Tibial artery (tissue), 4 donors: ENCODE measurements at places on chromosomes 7 and 10.

DNA sequence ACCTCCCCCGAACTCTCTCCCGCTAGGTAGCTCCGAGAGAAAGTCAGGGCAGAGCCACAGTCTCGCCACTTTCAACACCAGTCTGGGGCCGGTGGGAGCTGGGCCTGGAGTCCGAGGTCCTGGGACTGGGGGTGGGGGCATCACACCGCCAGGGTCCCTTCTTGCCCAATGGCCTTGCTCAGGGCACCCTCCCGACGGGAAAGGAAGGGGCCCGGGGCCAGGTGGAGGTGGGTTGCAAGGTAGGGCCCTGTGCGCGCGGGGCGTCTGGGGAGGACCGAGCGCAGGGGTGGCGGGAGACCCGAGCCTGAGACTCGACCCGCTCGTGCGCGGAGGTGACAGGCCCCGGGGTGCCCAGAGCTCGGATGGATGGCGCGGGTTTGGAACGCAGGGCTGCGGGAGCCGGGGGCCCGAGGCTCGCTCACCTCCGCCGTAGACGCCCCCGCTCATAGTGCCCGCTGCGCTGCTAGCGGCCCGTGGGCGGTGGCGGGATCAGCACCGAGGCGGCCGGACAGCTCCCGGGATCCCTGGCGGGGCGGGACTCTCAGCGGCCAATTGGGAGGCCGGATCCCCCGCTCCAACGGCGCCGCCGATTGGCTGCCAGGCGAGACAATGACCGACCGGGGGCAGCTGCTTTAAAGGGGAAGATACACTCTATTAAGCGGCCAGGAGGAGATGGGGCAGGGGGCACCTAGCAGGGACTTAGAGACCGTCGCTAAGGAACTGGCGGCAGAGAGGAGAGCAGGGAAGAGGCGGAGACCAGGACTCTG, at the start of gene ACTL6B:
ACTL6B (minus strand) TSS at position 541 of the 767 bp plus-strand sequence; CDS start at position 447, 94 bp downstream.
- no peaks in the 10 kb centered on the region for H3K36me3 ChIP-seq
- H3K27me3 ChIP-seq = no peaks in the 10 kb centered on the region
- peak; percentile 31 for DNase-seq
- H3K4me3 ChIP-seq = no peak within 1 kb of the TSS
- no peak within 1 kb of the TSS for H3K27ac ChIP-seq

DNA sequence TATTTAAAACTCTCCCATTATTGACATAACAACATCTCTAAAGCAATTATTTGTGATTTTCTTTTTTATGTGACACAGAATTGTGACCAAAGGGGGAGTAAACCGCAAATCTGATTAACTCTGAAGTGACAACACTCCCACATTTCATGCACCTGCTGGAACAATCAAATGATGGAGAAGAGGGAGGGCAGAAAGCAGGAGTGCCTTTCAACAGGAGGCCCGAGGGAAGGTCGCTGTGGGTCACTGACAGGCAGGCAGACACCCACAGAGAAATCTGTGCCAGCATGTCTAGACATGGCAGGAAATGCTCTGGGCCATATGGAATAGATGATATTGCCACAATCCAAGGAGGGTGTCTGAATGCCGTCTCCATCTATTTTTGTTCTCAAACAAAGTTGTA, 247.3 kb downstream of the DOCK4 start:
- no peak for DNase-seq
- no peak overlapping the region for H3K4me3 ChIP-seq
- H3K36me3 ChIP-seq = no peaks in the 10 kb centered on the region
- no peaks in the 10 kb centered on the region for H3K27me3 ChIP-seq
- H3K4me1 ChIP-seq = no peaks in the 10 kb centered on the region
- H3K27ac ChIP-seq = no peak overlapping the region

GRCh38 chr7:102890292-102890970, 22.4 kb upstream of the LRRC17 start:
- peak overlapping the region; percentile 0 for H3K27ac ChIP-seq
- H3K27me3 ChIP-seq = no peaks in the 10 kb centered on the region
- no peak for DNase-seq
- H3K4me3 ChIP-seq = no peak overlapping the region

- no peak overlapping the region for H3K27ac ChIP-seq
- H3K36me3 ChIP-seq = no peaks in the 10 kb centered on the region
- no peak overlapping the region for H3K4me3 ChIP-seq
- H3K27me3 ChIP-seq = peaks cover 73% of the 10 kb centered on the region
Observed at GRCh38 chr10:101301111-101301731, 52.7 kb upstream of the BTRC start.

- H3K4me3 ChIP-seq = no peak overlapping the region
- H3K4me1 ChIP-seq = no peaks in the 10 kb centered on the region
- no peak overlapping the region for H3K27ac ChIP-seq
- H3K36me3 ChIP-seq = no peaks in the 10 kb centered on the region
Observed at GRCh38 chr10:78529262-78529661, 495.6 kb downstream of the RPS24 start.

DNA sequence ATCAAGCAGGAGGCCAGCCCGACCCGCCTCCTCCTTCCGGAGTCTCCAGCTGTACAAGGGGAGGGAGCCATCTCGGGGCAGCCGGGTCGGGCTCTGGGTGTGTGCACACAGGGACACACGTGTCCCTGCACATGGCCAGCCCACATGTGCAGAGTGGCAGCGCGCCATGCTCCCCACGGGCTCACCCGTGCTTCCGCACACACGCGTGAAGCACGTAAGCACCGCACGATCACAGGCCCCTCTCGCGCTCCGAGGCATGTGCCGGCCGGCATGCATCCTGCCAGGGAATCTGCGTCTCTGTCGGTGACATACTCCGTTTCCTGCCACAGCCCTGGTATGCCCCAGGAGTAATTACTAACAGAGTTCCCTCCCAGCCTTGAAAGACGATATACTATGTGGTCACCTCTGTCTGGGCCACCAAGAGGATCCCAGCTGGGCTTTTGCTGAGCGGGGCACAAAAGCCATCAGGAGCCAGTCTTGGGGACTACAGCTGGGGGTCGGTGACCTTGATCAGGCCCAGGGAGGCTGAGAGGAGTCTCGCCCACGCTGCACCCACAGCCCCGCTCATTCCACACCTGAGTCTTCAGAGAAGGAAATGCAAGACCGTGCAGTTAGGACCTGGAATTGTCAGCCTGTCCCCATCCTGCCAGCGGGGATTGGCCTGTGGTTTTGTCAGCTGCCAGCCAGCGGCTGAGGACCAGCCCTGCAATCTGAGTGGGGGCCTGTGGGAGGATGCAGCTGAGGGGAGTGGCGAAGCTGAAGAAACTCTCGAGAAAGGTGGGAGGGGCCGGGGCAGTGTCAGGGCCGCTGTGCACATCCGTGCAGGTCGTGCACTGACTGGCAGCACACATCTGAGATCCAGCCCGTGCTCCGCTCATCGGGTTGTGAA, 11.0 kb upstream of the LFNG start:
- peak; percentile 62 for DNase-seq
- H3K27me3 ChIP-seq = peaks cover 2% of the 10 kb centered on the region
- H3K36me3 ChIP-seq = no peaks in the 10 kb centered on the region
- H3K4me1 ChIP-seq = no peaks in the 10 kb centered on the region
- no peak overlapping the region for H3K4me3 ChIP-seq

GRCh38 chr7:15625466-15625865, 61.0 kb downstream of the MEOX2 start:
- H3K27ac ChIP-seq = peak overlapping the region; percentile 10
- no peak overlapping the region for H3K4me3 ChIP-seq
- H3K4me1 ChIP-seq = no peaks in the 10 kb centered on the region
- no peaks in the 10 kb centered on the region for H3K36me3 ChIP-seq

DNA sequence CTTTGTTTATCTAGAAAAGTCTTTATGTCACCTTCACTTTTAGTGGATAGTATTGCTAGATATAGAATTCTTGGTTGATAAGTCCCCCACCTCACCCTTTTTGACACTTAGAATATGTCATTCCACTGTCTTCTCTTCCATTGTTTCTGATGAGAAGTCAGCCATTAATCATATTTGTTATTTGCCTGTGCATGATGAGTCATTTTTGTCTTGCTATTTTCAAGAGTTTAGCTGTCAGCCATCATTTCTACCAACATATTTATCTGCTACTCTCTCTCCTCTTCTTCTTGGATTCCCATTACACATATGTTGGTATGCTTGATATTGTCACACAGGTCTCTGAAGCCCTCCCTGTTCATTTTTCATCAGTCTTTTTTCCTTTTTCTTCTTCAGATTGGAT, 160.8 kb upstream of the TCF7L2 start:
- no peaks in the 10 kb centered on the region for H3K4me1 ChIP-seq
- no peaks in the 10 kb centered on the region for H3K36me3 ChIP-seq
- no peaks in the 10 kb centered on the region for H3K27me3 ChIP-seq
- DNase-seq = no peak

DNA sequence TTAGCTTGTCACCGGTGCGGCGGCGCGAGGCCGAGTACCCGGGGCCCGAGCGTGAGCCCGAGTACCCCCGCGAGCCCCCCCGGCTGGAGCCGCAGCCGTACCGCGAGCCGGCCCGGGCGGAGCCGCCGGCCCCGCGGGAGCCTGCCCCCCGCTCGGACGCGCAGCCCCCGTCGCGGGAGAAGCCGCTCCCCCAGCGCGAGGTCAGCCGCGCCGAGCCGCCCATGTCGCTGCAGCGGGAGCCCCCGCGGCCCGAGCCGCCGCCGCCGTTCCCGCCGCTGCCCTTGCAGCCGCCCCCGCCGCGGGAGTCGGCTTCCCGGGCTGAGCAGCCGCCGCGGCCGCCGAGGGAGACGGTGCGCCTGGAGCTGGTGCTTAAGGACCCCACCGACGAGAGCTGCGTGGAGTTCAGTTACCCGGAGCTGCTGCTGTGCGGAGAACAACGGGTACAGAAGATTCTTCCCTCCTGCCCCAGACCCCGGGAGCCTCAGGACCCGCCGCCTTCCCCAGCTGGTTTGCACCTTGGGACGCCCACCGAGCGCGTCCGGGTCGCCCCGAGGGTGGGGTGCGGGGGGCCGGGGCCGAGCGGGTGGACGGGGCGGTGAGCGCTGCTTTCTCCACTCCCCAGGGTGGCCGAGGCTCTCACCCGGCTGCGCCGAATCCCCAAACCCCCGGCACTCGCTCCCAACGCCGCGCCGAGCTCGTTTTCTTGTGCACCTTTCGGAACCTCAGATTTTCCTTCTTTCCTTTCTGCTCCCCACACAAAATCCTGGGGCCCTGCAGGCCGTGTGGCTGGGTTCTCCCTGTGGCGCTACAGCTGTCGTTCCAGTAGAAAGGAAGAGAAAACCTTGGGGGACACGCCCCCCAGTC, 708 bp downstream of the UBN2 start:
- peak; percentile 28 for DNase-seq
- peak overlapping the region; percentile 91 for H3K4me3 ChIP-seq
- H3K36me3 ChIP-seq = no peaks in the 10 kb centered on the region
- H3K27me3 ChIP-seq = no peaks in the 10 kb centered on the region
- peak overlapping the region; percentile 93 for H3K27ac ChIP-seq

DNA sequence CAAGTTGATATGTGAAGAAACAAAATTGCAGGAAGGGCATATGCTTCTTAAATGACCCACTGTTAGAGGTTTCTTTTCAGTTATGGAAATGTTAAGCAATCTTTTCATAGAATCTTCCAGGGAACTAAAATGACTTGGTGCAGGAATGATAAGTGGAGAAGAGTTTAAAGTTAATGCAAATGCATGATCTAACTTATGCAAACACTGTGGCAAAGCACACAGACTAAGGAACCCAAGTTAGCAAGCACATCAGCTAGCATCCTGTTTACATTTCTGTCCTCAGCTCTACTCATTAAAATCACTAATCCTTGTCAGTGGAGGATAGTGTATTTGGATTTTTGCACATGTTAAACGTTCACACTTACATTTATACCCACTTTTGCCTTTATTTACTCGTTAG, 9.3 kb downstream of the CLCN1 start:
- DNase-seq = no peak
- H3K27me3 ChIP-seq = peaks cover 4% of the 10 kb centered on the region
- H3K27ac ChIP-seq = no peak overlapping the region
- H3K4me1 ChIP-seq = no peaks in the 10 kb centered on the region

DNA sequence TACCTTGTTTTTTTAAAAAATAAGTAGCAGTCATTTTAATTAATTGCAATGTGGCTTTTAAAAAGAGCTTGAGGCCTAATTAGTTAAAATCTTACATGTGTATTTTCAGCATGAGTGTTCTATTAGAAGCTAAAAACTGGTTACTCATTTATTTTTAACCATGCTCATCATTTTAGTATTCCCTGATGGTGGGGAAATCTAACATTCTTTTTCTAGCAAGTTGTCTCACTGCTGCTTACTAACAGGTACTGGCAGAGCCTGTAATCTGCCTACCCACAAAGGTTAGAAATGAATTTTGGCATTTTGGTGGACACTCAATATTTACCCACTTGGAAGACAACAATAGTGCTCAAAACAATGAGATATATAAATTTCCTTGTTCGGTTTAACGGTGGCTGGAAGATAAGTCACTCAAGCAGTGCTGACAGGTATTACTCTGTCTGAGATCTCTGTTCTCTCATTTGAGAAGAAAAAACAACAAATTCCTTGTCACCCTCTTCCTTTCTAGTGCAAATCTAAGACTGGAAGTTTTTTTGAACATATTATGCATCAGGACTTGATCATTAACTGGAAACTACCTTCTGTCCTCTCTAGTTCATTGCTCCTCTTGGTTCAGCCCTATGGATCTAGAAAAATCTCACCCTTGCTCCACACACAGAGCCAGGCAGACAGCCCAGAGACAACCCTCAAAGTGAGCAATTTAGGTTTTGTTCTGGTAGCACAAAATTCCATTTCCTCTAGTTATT, 83.3 kb downstream of the VWDE start:
- no peak for DNase-seq
- H3K27me3 ChIP-seq = no peaks in the 10 kb centered on the region
- H3K27ac ChIP-seq = no peak overlapping the region
- H3K36me3 ChIP-seq = no peaks in the 10 kb centered on the region
- H3K4me3 ChIP-seq = no peak overlapping the region
- no peaks in the 10 kb centered on the region for H3K4me1 ChIP-seq

- H3K36me3 ChIP-seq = no peaks in the 10 kb centered on the region
- H3K27ac ChIP-seq = no peak overlapping the region
- H3K27me3 ChIP-seq = peaks cover 13% of the 10 kb centered on the region
Observed at GRCh38 chr10:13238271-13239077, 4.3 kb upstream of the UCMA start.

DNA sequence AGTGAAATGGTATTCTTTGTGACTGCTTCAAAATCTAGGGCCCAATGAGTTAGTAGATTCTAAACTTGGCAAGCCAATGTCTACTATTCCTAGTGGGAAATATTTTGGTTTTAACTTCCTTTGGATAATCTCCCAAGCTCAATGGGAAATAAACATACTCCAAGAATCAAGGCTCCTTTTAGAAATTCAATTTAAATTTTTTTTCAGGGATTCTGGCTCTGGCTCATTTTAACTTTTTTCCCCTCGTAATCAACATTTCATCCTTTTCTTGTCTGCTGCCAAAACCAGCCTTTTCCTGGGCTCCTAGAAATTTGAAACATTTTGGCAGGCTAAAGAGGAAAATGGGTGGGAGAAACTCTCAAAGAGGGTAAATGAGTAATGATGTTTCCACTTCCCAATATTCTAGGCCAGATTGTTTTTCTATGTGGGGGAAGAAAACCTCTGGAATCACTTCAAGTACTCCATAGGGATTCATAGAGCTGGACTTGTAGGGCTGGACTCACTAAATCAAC, 85.6 kb upstream of the AGR3 start:
- H3K27me3 ChIP-seq = no peaks in the 10 kb centered on the region
- H3K27ac ChIP-seq = peak overlapping the region; percentile 50
- no peak for DNase-seq
